ENCODE measurements at places on chromosomes 7 and 10. TPM values are rescaled to one million over a fixed set of nuclear protein-coding genes. Genes with fewer than 3 reads are reported as not detected.

The SYT15 gene
- total RNA-seq, result 1.1 TPM

The GIMAP1 gene
- total RNA-seq, result 3.1 TPM

The INTS1 gene
- 16.7 TPM for total RNA-seq

The AGAP5 gene
- 6.3 TPM for total RNA-seq

The ADK gene
- total RNA-seq, result 29.3 TPM

The TLX1 gene
- not detected for total RNA-seq

The ARMC3 gene
- not detected for total RNA-seq

The SNX8 gene
- total RNA-seq, result 12.1 TPM

The TMEM213 gene
- not detected for total RNA-seq

The ACBD7 gene
- 1.6 TPM for total RNA-seq

The CPED1 gene
- 26.6 TPM for total RNA-seq

The ITPRID1 gene
- total RNA-seq, result 0.44 TPM

The ZPBP gene
- not detected for total RNA-seq

The C10orf71 gene
- 10.8 TPM for total RNA-seq

The GDF2 gene
- total RNA-seq, result not detected

The ZNF503 gene
- total RNA-seq, result 3.6 TPM

The GATA3 gene
- 0.18 TPM for total RNA-seq

The PTPRE gene
- total RNA-seq, result 5.5 TPM

The TRIM56 gene
- total RNA-seq, result 7.2 TPM

The EPHB6 gene
- total RNA-seq, result 2.8 TPM

The ADCYAP1R1 gene
- total RNA-seq, result 5.8 TPM

The OR2A42 gene
- 0.04 TPM for total RNA-seq

The PRLHR gene
- not detected for total RNA-seq

The FOXP2 gene
- 10.0 TPM for total RNA-seq

The SCIN gene
- total RNA-seq, result 0.27 TPM

The CALML3 gene
- not detected for total RNA-seq

The ZNRF2 gene
- total RNA-seq, result 8.9 TPM

The FEZF1 gene
- total RNA-seq, result not detected

The ADCY1 gene
- 7.1 TPM for total RNA-seq

The C7orf57 gene
- total RNA-seq, result 0.09 TPM

The HYCC1 gene
- 26.2 TPM for total RNA-seq

The DGKI gene
- total RNA-seq, result 1.4 TPM

The TCERG1L gene
- total RNA-seq, result 0.04 TPM

The PCDH15 gene
- 0.27 TPM for total RNA-seq

The DNAH11 gene
- 0.13 TPM for total RNA-seq
